ENCODE measurements at places on chromosomes 6 and 20.

DNA sequence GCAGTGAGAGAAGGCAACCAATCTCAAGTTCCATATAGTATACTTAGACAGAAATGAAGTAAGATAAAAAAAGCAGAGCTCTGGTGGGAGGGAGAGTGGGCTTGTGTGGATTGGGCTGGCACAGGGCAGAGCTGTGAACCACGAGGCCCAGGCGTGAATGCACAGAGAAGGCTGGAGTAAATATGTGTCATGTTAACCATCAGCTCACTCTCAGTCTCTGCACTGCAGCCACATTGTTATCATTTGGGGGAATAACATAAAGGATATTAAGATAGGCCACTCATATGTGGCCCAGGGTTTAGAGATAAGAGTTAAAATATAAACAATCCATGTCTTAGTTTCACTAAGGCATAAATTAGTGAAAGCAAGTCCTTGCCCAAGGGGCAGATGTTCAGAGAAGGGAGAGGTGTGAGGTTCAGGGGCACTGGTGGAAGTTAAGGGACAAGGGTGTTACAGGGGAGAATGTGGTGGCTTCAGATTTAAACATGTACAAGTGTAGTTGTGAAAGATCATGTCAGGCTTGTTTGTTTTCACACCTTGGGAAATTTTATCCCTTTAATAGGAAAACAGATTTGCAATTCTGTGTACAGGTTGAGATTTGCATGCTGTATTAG is 14.4 kb downstream of the GMPR start:
- no peak for DNase-seq

DNA sequence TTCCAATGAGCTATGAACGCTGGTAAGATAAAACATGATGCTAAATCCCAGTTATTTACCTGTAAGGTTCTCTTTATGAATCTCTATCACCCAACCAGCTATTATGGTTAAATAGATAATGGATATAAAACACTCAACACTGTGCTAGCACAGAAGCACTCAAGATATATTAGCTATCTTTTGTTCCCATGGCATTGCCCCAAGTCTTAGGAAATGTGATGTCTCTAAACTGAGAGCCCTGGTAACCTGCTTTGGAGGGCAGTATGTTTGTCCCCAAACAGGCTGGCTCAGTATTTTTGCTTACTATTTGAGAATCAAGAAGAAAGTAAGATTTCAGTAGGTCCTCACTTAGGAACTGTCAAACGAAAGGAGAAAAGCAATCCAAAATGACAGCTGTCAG is 90.5 kb downstream of the BTBD9 start:
- no peak for DNase-seq

GRCh38 chr6:129845696-129846095 is 15.4 kb downstream of the TMEM244 start:
- DNase-seq, result no peak

DNA sequence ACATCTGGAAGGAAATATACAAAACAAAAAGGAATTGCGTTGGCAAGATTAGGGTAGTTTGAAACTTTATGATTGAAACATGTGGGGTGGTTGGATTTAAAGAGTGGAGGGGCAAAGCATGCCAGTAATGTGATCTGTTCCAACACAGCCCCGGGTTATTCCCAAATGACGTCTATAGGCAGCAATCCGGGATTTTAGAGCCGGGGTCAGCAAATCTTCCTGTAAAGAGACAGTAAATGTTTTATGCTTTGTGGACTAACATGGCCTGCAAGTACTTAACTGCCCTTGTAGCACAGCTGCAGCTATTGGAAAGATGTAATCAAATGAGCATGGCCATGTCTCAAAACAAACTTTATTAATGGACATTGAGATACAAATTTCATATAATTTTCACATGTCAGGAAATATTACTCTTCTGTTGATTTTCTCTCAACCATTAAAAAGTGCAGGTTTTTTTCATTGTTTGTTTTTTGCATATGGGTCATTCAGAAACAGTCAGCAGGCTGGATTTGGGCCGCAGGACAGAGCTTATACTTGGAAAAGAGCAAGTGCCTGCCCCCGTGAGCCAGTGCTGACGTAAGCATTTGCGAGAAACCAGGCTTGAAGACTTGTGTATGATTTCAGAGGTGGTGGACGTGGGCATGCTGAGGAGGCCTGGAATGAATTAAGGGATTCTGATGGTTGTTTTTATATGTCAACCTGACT is 136.5 kb downstream of the DOK5 start:
- DNase-seq, result no peak

- no peak for DNase-seq
Observed at GRCh38 chr6:19231878-19232561, 605.1 kb upstream of the ID4 start.

DNA sequence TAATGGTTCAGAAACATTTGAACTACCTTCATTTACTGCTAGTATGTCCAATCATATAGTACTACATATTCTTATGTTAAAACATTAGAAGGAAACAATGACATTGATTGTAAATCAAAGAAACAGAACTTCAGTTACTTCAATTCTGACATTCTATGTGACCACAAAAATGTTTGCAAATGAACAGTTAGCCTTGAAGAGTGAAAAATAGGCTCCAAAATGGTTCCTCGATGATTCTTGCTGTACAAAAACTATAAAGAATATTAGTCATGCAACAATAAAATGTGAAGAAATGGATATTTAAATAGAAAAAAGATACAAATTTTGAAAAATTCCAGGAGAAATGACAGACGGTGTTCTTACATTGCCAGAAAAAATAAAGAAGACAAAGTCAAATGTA is 686.9 kb downstream of the BCKDHB start:
- DNase-seq, result no peak

- no peak for DNase-seq
Observed at GRCh38 chr6:170365593-170365992, 59.0 kb downstream of the FAM120B start.

DNA sequence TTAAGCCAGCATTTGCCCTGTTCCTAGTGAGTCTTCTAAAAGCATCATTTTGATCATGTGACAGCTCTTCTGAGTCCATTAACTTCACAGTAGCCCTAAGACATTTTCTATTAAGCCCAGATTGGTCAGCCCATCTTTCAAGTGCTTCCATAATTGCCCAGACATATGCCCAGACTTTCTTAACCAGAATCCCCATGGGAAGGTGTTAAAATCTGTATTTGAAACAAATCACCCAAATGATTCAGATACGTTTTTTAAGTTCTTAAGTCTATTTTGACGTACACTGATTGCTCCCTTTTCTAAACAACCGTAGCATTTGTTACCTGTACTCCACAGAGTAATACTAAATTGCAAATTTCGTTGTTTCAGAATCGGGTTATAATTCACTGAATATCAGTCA is 89.3 kb downstream of the BCAS1 start:
- no peak for DNase-seq

DNA sequence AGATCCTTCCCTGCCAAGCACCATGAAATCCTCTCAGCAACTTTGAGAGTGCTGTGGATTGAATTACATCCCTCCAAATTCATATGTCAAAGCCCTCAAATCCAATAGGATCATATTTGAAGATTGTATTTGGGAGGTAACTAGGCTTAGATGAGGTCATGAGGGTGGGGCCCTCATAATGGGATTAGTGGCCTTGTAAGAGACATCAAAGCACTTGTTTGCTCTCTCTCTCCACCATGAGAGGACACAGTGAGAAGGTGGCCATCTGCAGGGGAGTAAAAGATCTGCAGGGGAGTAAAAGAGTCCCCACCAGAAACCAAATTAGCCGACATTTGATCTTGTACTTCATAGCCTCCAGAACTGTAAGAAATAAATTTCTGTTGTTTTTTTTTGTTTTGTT is 298.2 kb downstream of the SAMD5 start:
- no peak for DNase-seq

GRCh38 chr6:159966981-159967380 is 1.9 kb upstream of the IGF2R start:
- no peak for DNase-seq

- DNase-seq, result no peak
Observed at GRCh38 chr6:1222728-1223595, 88.9 kb upstream of the FOXQ1 start.

DNA sequence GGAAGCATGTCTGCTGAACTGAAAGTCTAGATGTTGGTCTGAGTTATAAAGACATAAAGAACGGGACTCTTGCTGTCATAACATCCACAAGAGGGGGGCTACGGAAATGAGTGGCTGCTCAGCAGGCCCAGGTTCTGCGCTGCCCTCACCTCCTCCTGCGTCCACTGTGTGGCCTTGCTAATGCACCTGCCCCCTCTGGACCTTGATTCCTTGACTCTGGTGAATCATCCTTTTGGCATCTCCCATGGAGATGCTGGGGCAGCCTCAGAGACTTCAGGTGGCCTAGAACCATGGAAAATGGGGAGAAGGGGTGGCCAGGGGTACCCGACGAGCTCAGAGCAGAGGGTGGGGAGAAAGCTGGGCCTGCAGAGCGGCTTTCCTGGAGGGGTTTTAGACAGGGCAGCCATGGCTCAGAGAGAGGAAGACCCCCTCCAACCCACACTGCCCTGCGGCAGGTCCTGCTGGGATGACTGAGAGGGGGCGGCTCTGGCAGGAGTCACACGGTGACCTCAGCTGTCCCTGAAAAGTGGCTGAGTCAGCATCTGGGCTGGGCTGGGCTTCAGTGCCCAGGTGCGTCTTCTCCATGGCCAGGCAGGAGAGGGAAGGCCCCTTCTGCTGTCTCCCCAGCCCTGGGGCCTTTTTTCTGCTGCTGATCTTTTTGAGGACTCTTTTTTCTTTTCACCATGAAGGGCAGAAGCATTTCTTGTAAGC is 46.9 kb downstream of the DLGAP4 start:
- DNase-seq, result no peak

GRCh38 chr6:21123507-21124436 is 469.8 kb upstream of the SOX4 start:
- no peak for DNase-seq

GRCh38 chr6:53464927-53465460 is 79.9 kb downstream of the GCLC start:
- no peak for DNase-seq

GRCh38 chr6:27471365-27472115 is 1.4 kb downstream of the ZNF184 start:
- DNase-seq, result no peak

GRCh38 chr20:33282991-33283555 is at the start of gene BPIFB1:
TSS of gene BPIFB1 (plus strand) at chr20:33283214. CDS start at chr20:33286074, 2,860 bp downstream.
- no peak for DNase-seq

- DNase-seq, result no peak
Observed at GRCh38 chr6:84921891-84922290, 157.5 kb upstream of the TBX18 start.

DNA sequence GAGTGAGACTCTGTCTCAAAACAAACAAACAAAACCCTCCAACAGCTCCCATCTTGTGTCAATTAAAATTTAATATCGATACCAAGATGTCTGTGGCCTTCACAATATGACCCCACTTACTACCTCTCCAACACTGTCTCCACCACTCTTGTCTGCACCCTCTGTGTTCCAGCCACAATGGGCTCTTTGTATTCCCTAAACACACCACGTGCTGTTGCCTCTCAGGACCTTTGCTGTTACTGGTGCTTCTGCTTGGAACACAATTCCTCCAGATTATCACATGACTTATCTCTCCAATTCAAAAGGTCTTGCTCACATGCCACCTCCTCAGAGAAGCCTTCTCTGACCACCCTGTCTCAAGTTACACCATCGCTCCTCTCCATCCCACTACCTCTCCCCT is 6.0 kb upstream of the HCK start:
- DNase-seq, result no peak

DNA sequence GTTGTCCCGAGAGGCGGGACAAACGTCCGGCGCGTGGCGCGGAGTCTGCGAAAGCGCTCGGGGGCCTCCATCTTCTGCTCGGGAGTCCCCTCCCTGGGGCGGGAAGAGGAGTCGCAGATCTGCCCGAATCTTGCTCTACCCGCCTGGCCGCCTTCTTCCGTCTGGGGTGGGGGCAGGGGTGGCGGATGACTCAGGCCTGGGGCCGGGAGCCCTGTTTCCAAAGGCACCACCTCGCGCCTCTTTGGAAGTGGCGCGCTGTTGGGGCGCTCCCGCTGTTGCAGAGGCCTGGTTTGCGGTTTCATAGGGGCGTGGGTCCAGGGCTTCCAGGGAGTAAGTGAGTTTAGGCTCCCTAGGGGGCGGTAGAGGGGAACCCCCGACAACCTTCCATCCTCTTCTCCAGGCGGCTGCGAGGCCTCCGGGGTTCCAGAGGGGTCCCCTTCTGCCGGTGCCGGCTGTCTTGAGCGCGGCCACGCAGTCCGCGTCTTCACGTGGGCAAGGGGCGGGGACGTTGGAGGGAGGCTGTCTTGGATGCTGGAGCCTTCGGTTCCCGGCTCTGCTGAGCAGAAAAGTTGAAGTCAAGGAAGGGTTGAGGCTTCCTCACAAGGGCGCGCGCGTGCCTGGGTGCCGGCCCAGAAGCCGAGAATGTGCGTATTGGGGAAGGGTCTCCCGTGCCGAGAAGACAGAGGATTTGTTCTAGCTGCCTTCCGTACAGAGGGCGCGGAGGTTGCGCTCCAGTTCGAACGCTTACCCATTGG is 2.6 kb upstream of the TFAP2C start:
- DNase-seq, result no peak

GRCh38 chr6:28251661-28252008 is 434 bp downstream of the ZKSCAN4 start:
- no peak for DNase-seq

DNA sequence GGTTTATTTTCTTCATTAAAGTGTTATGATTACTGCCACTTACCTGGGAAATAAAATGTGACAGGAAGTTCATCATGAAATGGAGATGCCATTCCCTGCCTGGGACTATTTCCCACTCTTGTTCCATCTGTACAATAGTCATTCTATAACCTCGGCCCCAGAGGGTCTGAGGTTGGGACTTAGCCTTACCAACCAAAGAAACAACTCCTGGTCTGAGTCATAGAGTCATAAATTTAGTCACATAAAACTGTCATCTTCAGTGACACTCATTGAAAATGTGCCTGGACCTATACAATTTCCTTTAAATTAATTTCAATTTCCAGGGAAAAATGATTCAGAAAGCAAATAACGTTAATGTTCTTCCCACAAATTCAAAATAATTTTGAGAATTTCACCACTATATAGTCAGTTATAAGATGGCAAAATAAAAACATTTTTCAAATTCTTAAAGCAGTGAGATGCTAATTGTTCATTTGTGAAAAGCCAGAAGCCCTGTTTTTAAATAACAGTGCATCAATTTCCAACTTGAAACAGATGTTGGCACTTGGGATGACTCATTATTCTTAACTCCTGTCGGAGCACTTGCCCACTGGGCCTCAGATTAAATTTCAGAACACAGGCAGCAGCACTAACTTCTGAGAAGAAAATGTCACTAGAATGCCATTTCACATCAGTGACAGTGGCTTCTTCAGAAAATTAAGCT is 201.2 kb upstream of the SMLR1 start:
- no peak for DNase-seq

GRCh38 chr6:130742131-130742681 is 85.0 kb upstream of the SMLR1 start:
- DNase-seq, result no peak

- no peak for DNase-seq
Observed at GRCh38 chr20:34363465-34364222, 571 bp downstream of the ITCH start.

GRCh38 chr20:18164356-18164755 is 26.7 kb downstream of the KAT14 start:
- no peak for DNase-seq

GRCh38 chr6:35415065-35415891 is 36.9 kb upstream of the FANCE start:
- no peak for DNase-seq

All from stimulated activated CD8-positive, alpha-beta memory T cell treated with anti-CD3 and anti-CD28 coated beads, Interleukin-7, amount 100 ng/mL, for 48 hours (primary cell).